ENCODE measurements at places on chromosomes 6 and 20.

GRCh38 chr20:37944456-37944981, 41.6 kb downstream of the VSTM2L start:
- no peak for DNase-seq

DNA sequence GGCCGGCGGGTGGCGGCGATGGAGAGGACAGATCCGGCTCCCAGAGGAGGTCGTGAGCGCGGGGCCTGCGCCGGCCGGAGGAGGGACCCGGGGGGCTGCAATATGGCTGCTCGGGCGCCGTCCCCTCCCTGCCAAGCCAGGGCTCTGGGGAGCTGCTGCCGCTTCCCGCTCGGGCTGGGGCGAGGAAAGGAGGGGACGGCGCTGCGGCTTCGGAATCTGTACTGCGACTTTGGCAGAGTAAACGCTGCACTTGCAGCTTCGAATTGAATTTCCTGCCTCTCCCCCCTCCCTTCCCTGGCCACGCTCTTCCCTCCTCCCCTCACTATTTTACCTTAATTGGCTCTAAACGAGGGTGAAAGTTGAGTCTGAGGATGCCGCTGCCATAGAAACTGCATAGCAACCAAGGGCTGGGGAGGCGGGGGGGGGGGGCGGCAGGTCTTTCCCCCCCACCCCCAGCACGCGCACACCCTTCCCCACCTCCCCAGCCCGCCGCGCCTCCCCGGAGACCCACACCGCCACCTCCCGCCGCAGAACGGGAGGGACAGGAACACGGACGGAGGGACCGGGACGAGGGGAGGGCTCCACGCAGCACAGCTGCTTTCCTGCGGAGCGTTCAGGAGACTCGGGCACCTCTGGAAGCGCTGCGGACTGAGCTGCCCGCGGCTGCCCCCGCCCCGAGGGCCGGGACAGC, 93.9 kb downstream of the RNASET2 start:
- peak; percentile 22 for DNase-seq

GRCh38 chr6:156107624-156108101, 652.0 kb upstream of the NOX3 start:
- DNase-seq, result peak; percentile 5

DNA sequence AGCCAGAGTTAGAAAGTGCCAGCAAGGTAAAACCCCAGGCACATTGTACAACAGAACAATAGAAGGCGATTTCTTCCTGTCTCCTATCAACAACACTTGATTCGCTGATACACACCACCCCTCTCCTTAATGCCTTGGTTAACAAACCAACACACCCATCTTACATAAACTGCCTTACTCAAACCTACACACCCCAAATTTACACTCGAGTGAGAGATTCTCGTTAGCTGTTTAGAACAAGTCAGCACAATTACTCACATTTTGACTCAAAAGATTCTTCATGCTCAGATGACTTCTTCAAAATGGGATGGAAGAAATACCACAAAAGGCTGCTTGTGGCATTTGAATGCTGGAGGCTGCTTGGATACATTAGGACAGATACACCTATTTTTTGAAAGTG, 80.0 kb upstream of the FOXQ1 start:
- no peak for DNase-seq

DNA sequence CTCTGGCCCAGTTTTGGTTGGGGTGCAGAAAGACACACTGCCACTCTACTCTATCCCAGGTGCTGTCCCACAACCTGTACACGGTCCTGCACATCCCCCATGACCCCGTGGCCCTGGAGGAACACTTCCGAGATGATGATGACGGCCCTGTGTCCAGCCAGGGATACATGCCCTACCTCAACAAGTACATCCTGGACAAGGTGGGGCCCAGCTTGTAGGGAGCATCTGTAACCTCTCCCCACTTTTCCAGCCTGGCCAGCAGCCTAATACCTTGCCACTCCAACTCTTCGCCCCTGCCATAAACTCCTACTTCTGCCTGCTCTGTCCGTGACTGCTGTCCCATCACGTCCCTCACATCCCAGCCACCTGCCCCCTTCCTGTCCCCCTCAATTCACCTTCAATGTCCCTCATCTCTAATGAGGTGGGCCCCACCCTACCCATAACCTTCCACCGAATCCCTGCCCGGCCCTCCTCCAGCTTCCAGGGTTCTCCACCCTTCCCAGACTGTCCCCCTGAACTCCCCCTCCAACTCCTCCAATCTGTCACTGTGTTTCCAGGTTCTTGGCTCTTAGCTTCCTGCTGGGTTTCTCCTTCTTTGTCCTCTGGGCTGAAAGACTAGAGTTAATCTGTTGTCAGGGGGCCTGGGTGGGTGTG, 12.1 kb downstream of the DEF6 start:
- DNase-seq, result no peak

DNA sequence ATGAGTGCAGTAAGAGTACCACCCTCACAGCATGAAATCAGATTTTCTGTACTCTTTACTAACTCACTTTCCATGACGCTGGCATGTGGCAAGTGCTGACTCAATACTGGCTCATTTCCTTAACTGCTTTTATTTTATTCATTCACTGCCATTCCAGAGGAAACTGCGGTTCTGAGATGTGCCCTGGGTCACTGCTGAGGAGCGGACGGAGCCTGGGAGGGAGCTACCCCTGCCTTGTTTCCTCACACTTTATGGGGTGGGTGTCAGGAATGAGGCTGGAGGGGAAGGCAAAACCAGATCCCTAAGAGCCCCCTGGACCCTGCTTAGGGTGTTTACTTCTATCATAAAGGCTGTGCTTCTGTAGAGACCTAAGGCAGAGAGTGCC, 14.4 kb downstream of the NT5E start:
- no peak for DNase-seq

DNA sequence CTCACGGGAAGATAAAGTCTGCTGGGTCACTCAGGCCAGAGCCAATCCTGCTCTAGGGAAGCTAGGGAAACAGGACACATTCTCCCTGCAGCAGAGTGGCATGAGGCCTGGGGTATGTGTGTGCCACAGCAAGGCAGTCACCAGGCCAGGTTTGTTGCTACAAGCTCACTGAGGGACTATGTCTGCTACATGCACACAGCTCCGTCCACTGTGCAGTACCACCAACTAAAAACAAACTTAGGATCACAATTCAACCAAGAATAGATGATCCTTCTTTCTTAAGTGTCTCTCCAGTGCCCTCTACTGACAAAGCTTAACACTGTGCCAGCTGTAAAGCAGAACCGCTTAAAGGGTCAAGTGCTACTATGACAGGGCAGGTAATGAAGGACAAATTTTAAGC, 192.5 kb downstream of the PTPRK start:
- no peak for DNase-seq

- no peak for DNase-seq
Observed at GRCh38 chr6:98514073-98514720, 320.2 kb upstream of the POU3F2 start.

- DNase-seq, result peak; percentile 55
Observed at GRCh38 chr6:157269261-157269794, 54.0 kb downstream of the TMEM242 start.

DNA sequence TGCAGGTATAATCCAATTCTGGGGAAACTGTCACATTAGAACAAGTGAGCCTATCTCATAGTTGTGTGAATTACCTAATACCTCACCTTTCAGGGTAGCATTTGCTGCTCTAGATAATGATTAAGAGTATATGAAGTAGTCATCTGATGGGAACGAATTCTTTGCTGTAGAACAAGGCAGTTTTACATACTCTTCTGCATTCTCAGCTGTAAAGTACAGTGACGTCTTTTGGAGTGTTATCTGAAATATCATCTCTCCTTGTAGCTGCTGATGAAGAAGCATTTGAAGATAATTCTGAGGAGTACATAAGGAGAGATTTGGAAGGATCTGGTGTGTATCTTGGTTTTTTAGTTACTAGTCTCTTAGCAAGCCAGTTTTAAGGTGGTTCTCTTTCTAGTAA, 28.4 kb downstream of the CSE1L start:
- DNase-seq, result no peak

- DNase-seq, result no peak
Observed at GRCh38 chr6:149480502-149481280, 4.1 kb downstream of the ZC3H12D start.

GRCh38 chr6:74167511-74167910, 471.5 kb downstream of the CD109 start:
- DNase-seq, result no peak

GRCh38 chr6:29589423-29590048, 4.6 kb downstream of the OR2H2 start:
- no peak for DNase-seq
